CD4-positive, alpha-beta T cell treated with Interleukin-15 for 4 hours (primary cell): ENCODE measurements at places on chromosomes 5 and 9.

GRCh38 chr9:92931606-92932005 is 15.7 kb upstream of the FGD3 start:
- DNase-seq, result no peak

- DNase-seq, result no peak
These were observed 98.9 kb upstream of the TAF11L2 start for GRCh38 chr5:17398866-17399835.

- DNase-seq, result no peak
These were observed 102.3 kb upstream of the GRIN3A start for GRCh38 chr9:101840694-101841188.

DNA sequence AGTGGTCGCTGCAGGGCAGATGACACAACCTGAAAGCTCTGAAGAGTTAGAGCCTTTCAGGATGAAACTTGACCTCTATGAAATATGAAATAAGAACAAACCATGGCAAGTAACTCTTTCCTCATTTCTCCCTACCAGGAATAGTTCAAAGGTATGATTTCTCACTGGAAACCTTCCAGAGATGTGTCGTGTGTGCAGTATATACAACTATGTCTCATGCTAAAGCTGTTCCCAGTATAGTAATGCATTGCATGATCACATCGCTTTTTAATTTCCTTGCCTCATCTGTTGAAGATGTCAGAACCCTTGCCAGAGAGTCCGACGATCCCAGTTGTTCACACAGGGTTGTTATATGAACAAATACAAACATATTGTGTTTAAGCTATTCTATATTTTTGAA is 45.8 kb upstream of the RGMB start:
- DNase-seq, result no peak

DNA sequence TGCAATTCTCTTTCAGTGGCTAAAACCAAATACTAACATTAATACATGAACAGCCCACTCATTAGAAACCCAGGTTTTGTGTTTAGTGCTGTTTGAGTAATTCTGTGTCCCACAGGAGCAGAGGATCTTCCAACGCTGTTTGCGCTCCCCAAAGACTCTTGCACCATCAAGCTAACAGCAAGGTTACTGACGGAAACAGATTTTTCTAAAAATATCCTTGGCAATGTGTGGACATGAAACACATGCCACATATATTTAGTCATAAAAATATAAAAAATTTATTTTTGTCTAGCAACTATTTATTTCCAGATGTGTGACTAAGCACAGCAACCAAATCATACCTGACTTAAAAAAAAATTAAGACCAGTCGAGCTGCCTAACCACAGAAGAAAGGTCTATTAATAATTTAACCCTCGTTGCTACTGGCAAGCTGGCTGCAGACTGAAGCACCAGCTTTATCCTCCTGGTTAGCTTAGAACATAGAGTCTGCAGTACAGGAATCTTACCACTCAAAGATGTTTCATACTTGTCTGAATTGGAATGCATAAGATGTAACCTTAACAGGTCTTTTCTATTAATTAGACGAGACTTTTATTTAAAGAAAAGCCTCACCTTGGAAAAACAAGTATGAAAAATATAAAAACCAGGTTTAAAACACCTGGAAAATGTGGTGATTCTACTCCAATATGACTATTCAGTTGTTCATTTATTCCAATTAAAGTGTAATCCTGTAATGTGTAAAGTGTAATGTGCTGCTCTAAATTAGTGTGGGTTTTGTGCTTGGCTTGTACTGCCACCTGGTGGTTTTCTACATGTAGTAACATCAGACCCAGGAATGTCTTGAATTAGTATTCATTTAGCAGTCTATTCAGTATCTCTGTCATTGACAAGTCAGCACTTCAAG is 272.5 kb downstream of the EPB41L4A start:
- peak; percentile 71 for DNase-seq

GRCh38 chr5:1222621-1223277 is 2.4 kb upstream of the SLC6A18 start:
- no peak for DNase-seq

DNA sequence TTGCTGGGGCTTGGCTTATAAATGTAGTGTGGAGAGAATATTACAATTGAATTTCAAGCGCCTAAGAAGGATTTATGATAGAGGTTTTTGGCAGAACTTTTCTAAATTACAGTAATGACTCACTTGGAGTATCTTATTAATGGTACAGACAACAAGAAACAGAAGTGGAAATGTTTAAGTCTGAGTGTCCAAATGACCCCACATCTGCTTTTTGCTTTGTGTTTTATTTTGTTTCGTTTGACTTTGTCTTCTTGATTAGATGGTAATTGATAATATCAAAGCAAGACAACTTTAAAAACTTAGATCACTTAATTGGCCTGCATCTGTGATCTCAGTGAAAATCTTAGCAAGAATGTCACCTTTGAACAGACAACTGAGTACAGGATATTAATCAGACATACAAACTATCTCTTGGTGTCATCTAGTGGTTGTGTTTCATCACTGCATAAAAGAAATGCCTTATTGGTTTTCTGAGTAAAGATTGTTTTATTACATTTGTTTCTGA is 577.4 kb downstream of the ISL1 start:
- DNase-seq, result no peak

- peak; percentile 22 for DNase-seq
These were observed 316.2 kb upstream of the CLINT1 start for GRCh38 chr5:158174918-158175851.
